ENCODE measurements at places on chromosomes 11 and 22. TPM values are rescaled to one million over a fixed set of nuclear protein-coding genes. Genes with fewer than 3 reads are reported as not detected.

Gene OR51B5
- total RNA-seq = 140 TPM

Gene MRGPRX3
- not detected for total RNA-seq

DNA sequence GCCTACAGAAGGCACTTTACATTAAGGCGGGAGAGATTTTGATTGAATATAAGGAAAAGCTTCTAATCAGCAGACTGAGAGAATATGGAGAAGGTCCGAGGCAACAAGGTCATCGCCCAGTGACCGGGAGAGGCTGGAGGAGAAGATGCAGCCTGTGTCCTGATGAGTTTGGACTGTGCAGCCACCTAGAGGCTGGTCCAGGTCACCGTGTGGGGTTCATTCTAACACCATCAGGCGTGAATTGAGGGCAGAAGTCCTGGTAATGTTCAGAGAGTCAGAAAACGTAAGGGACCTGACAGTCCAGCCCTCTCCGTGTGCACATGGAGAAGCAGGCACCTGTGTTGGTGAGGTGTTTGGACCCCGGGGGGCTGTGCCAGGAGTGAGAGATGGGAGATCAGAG lies 102.7 kb downstream of the FEZ1 start:
- H3K36me3 ChIP-seq = no peaks in the 10 kb centered on the region
- no peaks in the 10 kb centered on the region for H3K4me1 ChIP-seq
- H3K27ac ChIP-seq = no peak overlapping the region
- H3K4me3 ChIP-seq = no peak overlapping the region
- peaks cover 43% of the 10 kb centered on the region for H3K27me3 ChIP-seq

Gene FXYD6
- 2.5 TPM for total RNA-seq

GRCh38 chr22:42725606-42726355 lies 5.1 kb upstream of the A4GALT start:
- H3K27ac ChIP-seq = no peak overlapping the region
- peaks cover 21% of the 10 kb centered on the region for H3K4me1 ChIP-seq
- H3K4me3 ChIP-seq = no peak overlapping the region
- DNase-seq = no peak
- H3K36me3 ChIP-seq = no peaks in the 10 kb centered on the region
- no peaks in the 10 kb centered on the region for H3K27me3 ChIP-seq

DNA sequence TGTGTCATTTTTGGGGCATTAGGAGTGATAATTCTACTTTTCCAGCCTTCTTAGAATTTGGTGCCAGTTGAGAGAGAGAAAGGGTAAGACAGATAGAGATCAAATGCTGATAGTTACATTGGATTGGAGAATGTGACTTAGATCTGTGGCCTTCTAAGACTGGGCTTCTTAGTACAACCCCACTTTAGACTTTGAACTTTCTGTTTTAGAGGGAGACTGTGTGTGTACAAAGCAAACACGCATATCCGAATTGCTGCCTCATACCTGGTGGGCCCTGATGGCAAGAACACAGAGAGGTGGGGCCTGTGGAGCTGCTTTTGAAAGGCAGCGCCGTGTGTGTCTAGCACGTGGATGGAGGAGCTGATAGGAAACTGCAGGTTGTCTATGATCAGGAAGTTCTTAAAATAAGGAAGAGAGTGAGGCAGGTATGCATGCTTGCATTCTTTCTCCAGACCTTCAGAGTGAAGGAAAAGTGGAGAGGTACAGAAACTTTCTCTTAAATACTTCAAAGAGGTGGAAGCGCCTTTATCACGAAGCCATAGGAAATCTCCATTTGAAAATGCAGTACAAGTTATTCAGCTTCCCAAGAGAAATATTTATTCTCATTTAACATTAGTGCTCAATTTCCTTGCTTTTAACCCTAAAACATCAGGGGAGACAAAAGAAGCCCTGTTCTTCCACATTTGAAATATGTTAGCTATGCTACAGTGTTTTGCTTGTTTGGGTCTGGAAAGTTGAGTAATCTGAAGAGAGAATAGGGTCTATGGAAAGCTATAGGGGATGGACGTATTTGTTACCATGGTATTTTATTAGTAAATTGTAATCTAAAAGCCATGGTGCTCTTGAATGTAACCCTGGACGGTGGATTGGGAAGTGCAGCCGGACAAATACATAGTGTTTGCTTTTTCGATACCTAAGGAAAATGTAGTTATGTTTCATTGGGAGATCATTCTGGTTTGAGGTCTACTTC lies 13.7 kb downstream of the PDHX start:
- no peaks in the 10 kb centered on the region for H3K36me3 ChIP-seq
- H3K4me3 ChIP-seq = no peak overlapping the region
- H3K27me3 ChIP-seq = no peaks in the 10 kb centered on the region

Gene BTG4
- not detected for total RNA-seq

DNA sequence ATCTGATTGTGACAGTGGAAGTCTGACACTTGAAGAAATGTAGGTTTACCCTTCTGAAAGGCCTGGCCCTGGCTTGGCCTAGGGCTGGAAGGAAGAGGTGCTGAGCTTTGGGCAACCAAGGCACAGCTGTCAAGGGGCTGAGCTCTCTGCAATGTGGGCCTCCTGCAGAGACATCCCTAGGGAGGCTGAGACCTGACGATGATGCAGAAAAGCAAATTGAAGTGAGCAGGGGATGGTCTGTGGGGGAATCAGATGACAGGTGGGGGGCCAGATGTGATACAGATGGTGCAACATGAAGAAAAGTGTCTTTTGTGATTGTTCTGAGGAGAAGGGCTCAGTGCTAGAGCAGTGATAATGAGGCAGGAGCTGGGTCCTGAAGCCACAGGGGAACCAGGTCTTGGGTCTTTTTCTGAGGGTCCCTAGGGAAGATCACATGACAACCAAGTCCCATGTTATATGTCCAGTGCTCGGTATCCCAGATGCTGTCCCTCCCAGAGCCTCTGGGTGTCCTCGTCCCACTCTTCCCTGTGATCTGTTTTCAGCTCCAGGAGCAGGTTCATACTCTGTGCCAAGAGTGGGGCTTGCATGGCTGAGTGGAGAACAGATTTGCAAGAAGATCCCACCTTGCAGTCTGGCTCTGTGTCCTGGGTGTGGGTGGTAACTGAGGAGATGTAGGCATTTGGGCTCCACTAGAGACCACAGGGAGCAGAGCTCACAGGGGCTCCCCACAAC lies 79.9 kb upstream of the VPREB1 start:
- peaks cover 8% of the 10 kb centered on the region for H3K27me3 ChIP-seq
- DNase-seq = no peak
- H3K4me1 ChIP-seq = peaks cover 7% of the 10 kb centered on the region
- no peak overlapping the region for H3K4me3 ChIP-seq

- H3K27me3 ChIP-seq = no peaks in the 10 kb centered on the region
- peaks cover 19% of the 10 kb centered on the region for H3K36me3 ChIP-seq
- H3K4me1 ChIP-seq = no peaks in the 10 kb centered on the region
- no peak overlapping the region for H3K27ac ChIP-seq
- DNase-seq = no peak
Measured at GRCh38 chr22:27867953-27868731, 50.9 kb downstream of the PITPNB start.

DNA sequence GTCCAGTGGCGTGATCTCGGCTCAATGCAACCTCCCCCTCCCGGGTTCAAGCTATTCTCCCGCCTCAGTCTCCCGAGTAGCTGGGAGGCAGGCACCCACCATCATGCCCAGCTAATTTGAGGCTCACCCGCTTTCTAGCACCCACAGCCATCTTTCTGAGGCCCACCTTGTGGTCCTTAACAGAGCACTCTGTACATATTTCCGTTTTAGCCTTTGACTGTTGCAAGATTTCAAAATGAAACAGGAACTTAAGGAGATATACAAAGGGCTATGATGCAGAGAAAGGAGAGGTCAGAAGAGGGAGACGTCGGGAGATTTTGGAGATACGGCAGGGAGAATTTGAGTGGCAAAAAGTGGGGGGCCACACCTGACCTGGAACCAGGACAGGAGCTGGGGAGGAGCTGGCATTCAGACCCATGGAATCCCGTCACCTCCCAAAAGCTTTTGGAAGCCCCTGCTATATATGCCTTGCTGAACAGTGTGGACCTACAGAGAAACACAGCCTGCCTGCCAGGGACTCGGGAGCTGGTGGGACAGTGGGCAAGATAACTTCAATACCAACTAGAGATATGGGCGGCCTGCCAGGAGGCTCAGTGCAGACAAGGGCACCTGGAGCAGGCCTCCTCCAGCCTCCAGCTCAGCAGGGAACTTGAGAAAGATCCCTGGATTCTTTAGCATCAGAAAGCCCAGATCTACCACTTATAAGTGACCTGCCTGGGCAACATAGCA lies 8.0 kb upstream of the CLCF1 start:
- H3K4me3 ChIP-seq = no peak overlapping the region
- H3K27me3 ChIP-seq = no peaks in the 10 kb centered on the region
- H3K4me1 ChIP-seq = peaks cover 75% of the 10 kb centered on the region
- no peak for DNase-seq

DNA sequence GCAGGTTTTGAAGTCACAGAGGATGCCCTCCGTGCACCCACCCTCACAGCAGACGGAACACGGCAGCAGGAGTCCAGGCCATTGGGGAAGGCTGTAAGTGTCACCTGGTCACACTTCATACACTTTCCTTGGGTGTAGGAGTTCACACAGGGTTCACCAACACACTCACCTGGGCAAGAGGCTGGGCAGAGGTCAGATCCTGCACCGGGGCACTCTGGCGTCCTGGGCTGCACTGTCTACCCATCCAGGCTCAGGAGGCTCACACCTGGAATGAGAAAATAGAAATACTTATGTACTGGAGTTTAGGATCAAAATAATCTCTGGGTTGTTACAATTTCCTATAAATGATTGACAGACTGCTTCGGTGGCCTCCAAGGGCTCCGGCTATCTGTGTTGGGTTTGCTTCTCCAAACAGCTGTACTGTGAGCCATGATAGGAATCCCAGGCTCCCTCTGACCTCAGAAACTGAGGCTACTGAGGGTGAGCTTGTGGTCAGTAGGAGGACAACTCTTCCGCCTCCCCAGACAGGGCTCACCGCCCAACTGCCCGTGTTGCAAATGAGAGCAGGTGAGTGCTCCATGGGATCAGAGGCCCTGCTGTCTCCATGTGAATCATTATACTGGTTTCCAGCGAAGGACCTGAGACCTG lies 20.1 kb upstream of the CARS1 start:
- no peak for DNase-seq
- no peak overlapping the region for H3K4me3 ChIP-seq
- no peaks in the 10 kb centered on the region for H3K27me3 ChIP-seq
- H3K27ac ChIP-seq = no peak overlapping the region
- H3K4me1 ChIP-seq = peaks cover 9% of the 10 kb centered on the region

DNA sequence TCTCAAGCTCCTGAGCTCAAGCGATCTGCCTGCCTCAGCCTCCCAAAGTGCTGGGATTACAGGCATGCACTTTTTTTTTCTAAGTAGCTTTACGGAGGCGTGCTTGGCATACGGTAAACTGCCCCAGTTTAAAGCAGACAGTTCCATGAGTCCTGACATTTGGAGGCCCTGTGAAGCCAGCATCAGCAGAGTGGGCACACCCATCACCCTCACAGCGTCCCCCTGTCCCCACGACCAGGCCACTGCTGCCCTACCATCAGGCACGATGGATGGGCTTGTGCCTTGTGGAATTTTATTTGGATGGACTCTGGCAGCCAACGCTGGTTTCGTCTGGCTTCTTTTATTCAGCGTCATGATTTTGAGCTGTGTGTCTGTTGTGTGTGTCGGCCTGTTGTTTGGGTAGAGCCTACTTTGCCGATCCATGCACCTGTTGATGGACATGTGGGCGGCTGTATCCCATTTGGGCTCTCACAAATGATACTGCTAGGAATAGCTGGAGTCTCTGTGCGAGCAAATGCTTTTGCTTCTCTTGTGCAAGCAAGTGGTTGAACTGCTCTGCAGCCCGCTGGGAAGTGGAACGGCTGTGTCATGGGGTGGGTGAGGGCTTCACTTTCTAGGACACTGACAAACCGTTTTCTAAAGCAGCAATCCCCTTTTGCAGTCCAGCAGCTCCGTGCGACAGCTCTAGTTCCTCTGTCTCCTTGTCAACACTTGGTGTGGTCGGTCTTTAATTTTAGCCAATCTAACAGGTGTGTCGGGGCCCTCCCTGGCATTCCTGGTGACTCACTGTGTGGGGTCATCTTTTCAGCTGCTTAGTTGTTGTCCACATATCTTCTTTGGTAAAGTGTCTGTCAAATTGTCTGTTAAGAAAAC lies 23.8 kb downstream of the KCNQ1 start:
- H3K4me1 ChIP-seq = peaks cover 5% of the 10 kb centered on the region
- no peak overlapping the region for H3K27ac ChIP-seq
- no peak for DNase-seq
- no peaks in the 10 kb centered on the region for H3K27me3 ChIP-seq
- H3K4me3 ChIP-seq = no peak overlapping the region

Gene ARRB1
- total RNA-seq = 24.2 TPM

Gene ADM2
- 12.8 TPM for total RNA-seq

- DNase-seq = no peak
- no peak overlapping the region for H3K27ac ChIP-seq
- H3K4me1 ChIP-seq = no peaks in the 10 kb centered on the region
- no peaks in the 10 kb centered on the region for H3K27me3 ChIP-seq
Measured at GRCh38 chr11:97684486-97685439, 1295.0 kb downstream of the JRKL start.
